Skeletal muscle tissue (tissue), 5 donors: ENCODE measurements at places on chromosomes 11 and 22. TPM values are rescaled to one million over a fixed set of nuclear protein-coding genes. Genes with fewer than 3 reads are reported as not detected.

Gene CDC42EP2
- total RNA-seq, result 19.3 TPM

Gene CRY2
- total RNA-seq, result 37.6 TPM

Gene C11orf21
- 1.6 TPM for total RNA-seq

Gene TSGA10IP
- total RNA-seq, result not detected

Gene XRRA1
- total RNA-seq, result 4.2 TPM

Gene ARHGEF17
- 19.3 TPM for total RNA-seq

Gene PRR33
- total RNA-seq, result 1.0 TPM

Gene TNNI2
- total RNA-seq, result 2,937 TPM

Gene RNF215
- total RNA-seq, result 7.3 TPM

Gene AQP11
- total RNA-seq, result 0.52 TPM

Gene FGF19
- not detected for total RNA-seq

Gene KIRREL3
- under 0.01 TPM for total RNA-seq

Gene SERPING1
- total RNA-seq, result 15.1 TPM

Gene MRGPRE
- total RNA-seq, result not detected

Gene TMPRSS13
- not detected for total RNA-seq

Gene DLG2
- total RNA-seq, result 18.3 TPM

Gene JAML
- total RNA-seq, result 6.8 TPM

Gene RAPSN
- total RNA-seq, result 44.9 TPM

Gene RTN4R
- 2.6 TPM for total RNA-seq

Gene CXCR5
- total RNA-seq, result not detected

Gene GUCY1A2
- 15.7 TPM for total RNA-seq

Gene SLC22A12
- total RNA-seq, result not detected

Gene OMP
- total RNA-seq, result 1.6 TPM

Gene OR8G1
- under 0.01 TPM for total RNA-seq

Gene HORMAD2
- total RNA-seq, result not detected

Gene NFAM1
- 0.52 TPM for total RNA-seq

Gene LIPT2
- total RNA-seq, result 2.6 TPM

Gene LRRC32
- total RNA-seq, result 6.3 TPM

Gene WT1
- not detected for total RNA-seq

Gene MUC5B
- not detected for total RNA-seq

Gene KRTAP5-2
- total RNA-seq, result not detected

Gene CCDC116
- not detected for total RNA-seq

Gene UBE2L6
- total RNA-seq, result 15.7 TPM

Gene MMP3
- not detected for total RNA-seq

Gene SYT12
- not detected for total RNA-seq

Gene MAP6
- 2.1 TPM for total RNA-seq

Gene HPX
- total RNA-seq, result 3.1 TPM

Gene KDELR3
- 32.9 TPM for total RNA-seq

Gene ELMOD1
- 6.3 TPM for total RNA-seq

Gene LRP5
- total RNA-seq, result 31.3 TPM

Gene GLB1L2
- total RNA-seq, result 1.0 TPM

Gene CHRDL2
- total RNA-seq, result 0.52 TPM
